Stimulated activated CD4-positive, alpha-beta T cell treated with anti-CD3 and anti-CD28 coated beads, Interleukin-15, amount 100 ng/mL, for 1 hour (primary cell): ENCODE measurements at places on chromosomes 2 and 18.

GRCh38 chr2:46366668-46367052 lies 69.5 kb downstream of the EPAS1 start:
- no peak for DNase-seq

DNA sequence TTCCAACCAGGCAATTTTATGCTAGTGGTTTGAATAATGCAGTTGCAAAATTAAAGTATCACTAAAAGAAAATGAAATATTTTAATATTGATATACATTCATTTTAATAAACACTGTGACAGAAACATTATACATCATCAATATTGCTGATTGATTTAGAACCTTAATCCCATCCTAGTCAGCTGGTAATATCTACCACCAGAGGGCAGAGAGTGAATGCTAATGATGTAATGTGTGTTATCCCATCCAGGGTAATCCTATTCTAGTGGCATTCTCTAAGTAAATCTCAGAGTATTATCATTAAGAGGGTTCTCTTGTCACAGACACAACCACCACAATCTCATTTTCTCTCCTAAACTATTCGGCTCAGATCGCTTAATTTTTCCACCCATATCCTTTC lies 477.4 kb downstream of the CPS1 start:
- no peak for DNase-seq

- no peak for DNase-seq
Observed at GRCh38 chr2:144476682-144477081, 43.2 kb downstream of the ZEB2 start.

DNA sequence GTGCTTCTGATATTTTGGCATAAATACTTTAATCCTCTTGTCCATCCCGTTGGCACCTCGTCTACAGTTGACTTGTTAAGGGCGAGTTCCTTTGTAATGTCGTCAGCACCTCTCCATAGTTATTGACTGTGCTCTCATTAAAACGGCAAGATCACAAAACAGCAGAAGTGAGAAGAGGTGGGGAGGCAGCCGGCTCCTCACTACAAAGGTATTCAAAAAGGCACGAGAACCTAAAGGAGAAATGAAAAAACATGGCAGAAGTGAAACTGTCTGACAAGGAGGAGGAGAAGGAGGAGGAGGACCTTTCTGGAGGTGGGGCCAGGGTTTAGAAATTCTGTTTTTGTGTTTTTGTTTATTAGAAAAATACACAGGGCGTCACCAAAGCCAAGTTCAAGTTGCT lies 235.6 kb downstream of the BCL11A start:
- DNase-seq = no peak
